ENCODE measurements at places on chromosomes 1 and 21.

- DNase-seq: no peak
These were observed 92.8 kb upstream of the CDC42BPA start for GRCh38 chr1:227411066-227411465.

DNA sequence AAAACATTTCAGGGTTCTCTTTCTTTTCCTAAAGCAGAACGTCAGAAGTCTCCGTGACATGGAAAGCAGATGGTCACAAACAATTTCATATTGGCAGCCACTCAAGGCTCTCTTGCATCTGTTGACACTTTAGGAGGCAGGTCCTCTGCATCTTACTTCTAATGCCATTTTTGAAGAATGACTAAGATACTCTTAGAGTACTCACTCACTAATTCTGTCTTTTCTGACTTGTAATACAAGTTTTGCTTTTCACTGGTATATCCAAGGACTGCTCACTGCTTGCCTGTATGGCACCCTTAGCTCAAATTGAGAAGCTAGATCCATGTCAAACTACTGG, 68.3 kb downstream of the PRRX1 start:
- DNase-seq: no peak

DNA sequence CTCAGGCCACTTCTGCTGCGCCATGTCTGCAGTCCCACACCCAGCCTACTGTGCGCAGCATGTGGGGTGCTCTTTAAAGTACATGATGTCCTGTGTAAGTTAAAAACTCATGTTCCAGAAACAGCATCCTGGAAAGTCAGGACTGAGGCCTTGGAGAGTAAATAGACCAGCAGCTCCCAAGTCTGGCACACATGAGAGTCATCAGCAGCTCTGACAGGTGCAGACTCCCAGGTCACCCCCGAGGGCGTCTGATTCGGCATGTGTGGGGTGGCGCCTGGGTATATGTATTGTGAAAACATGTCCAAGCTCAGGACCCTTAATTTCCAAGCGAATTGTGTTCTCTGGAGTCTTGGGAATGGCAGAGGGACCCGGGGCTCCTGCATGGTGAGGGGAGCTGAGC, 120.1 kb upstream of the RUNX3 start:
- no peak for DNase-seq

- no peak for DNase-seq
These were observed 1.2 kb upstream of the NUCKS1 start for GRCh38 chr1:205751036-205751651.

DNA sequence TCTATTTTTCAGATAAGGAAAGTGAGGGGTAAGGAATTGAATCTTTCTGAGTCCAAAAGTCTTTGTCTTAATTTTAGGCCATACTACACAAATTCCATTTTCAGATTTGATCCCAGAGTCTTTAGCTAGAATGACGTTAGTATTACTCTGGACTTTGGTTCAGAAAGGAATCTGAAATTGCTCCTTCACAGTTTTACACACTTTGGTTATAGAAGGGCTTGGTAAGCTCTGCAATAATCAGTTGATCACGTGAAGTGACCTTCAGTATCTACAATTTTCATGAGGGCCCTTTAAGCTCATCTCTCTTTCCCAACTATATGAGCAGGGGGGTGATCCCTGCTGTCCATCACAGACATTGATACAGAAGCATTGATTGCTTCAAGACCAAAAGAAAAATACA, 103.4 kb upstream of the ESRRG start:
- no peak for DNase-seq

DNA sequence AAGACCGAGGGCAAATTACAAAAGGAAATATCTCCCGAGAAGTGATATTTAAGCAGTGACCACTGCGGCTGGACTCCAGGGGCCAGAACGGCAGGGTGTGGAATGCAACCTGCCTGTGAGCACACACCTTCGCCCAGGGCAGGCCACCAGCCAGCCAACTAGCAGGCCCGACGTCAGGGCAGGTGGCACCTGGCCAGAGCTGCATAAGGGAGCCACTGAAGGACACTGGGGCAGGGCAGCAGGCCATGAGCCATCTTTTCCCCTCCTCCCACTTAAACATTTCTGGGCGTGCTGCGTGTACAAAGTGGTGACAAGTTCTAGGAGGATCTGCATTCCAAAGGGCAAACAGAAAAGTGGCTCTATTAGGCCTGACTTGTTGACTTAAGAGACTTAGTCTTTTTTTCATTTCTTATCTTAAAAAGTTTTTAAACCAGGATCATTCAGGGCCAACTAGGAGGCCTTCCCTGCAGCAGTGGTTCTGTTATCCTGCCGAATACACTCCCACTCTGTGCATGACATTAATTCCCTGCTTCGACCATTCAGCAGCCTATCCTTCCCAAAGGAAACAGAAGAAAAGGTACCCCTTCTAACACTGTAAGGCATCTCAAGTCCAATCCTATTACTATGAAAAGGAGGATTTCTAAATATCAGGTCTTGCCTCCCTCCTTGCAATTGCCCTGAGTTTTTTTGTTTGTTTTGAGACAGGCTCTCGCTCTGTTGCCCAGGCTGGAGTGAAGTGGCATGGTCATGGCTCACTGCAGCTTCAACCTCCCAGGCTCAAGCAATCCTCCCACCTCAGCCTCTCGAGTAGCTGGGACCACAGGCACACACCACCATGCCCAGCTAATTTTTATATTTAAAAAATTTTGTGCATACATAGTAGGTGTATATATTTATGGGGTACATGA, 96.3 kb downstream of the BCAR3 start:
- DNase-seq: peak; percentile 94

GRCh38 chr21:32422064-32422463, 9.6 kb downstream of the EVA1C start:
- DNase-seq: no peak

GRCh38 chr1:18540136-18540765, 59.5 kb downstream of the KLHDC7A start:
- DNase-seq: no peak

DNA sequence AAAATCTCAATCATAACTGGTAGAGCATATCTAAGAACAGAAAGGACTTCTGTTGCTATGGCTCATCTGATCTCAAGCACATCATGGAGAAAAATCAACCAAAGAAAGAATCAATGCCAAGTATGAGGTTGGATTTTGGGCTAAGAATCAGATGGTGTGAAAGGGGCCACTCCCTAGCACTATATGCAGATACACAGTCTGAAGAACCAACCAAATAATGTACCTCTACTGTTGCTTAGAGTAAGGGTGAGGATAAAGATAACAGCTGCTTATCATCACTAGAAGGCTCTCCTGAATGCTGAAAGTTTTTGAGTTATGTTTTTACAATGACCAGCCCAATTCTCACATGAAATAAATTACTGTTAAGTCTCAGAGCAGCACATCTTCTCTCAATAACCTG, 35.6 kb downstream of the ST7L start:
- DNase-seq: no peak

GRCh38 chr1:235938709-235939479, 72.2 kb upstream of the LYST start:
- no peak for DNase-seq

DNA sequence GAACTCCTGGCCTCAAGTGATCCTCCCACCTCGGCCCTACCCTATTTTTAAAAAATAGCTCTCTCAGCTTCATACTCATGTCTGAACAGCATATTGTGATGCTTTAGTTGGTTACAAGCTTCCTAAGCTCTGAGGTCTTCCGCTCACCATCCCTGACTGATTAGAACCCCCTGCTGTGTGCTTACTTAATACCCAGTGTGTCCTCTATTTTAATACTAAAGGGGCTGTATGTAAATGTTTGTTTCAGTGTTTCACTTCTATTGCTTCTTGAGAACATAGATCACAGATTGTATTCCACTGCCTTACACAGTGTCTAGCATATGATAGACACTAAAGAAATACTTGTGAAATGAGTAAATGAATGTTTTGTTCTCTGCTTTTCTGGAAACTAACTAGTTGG, 29.8 kb downstream of the ZYG11B start:
- no peak for DNase-seq

DNA sequence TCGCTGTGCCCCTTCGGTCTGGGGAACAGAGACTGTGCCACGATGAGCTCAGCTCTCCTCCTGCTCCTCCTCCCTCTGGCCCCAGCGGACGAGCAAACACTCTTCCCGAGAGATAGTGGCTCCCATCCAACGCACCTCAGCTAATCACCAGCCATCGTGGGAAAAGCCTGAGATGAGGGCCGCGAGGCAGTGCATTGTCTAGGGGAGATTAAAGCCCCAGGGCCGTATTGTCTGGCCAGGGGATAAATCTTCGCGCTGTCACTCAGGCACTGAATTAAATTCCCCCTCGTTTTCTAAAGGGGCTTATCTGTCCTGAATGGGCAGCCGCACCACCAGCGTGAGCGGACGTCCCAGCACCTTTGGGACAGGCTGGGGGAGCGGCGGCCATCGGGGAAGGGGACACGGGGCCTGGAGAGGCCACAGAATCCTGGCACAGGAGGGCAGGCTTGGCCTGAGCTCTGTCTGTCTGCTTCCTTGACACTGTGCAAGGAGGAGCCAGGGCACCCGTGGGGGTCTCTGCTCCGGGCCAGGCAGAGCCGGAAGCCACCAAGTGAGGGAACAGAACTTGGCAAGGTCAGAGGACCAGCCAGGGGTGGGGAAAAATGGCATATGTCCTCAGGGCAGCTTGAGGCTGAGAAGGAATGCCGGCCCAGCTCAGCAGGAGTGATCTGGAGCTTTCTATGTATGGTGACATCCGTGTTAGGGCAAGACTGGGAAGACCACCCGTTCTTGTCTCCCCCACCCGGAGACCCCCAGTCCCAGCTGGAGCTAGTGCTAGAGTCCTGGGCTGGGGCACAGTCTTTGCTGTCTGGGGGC, 32.3 kb downstream of the PRDM16 start:
- DNase-seq: no peak

DNA sequence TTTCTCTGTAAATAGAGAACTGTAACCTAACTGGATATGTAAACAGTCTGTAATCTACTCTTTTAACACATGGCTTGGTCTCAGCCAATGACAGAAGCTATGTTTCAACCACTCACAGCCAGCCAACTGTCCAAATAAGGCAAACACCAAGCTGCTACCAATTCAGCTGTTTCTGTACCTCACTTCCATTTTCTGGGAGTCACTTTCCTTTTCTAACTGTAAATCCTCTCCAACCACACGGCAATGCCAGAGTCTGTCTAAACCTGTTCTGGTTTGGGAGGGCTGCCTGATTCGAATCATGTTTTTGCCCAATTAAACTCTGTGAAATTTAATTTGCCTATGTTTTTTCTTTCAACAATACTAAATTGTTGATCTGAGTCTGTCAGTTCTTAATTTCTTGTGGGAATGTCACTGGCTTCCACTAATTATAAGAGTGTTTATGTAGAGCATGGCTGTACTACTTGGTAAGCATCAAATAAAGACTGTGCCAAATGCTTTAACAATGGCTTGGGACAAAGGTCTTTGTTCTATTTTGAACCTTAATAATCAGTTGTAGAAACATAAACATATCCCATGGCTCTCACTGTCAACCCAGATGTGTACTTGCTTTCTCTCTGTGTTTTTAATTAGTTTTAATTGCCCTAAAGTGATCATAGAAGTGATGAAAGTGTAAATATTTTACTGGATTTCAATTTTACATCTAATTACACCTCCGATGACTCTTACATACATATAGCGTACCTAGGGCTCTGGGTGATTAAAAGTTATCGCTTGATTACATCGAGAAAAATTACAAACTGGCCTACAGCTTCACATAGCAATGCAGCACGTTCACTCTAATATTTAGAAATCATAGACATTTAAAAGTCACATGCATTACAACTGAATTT, 1144.6 kb upstream of the TMPRSS15 start:
- no peak for DNase-seq

GRCh38 chr21:8994640-8995511, 1526.5 kb upstream of the TPTE start:
- no peak for DNase-seq

- DNase-seq: no peak
These were observed 36.6 kb downstream of the S100A10 start for GRCh38 chr1:151956957-151957497.

GRCh38 chr1:9270290-9270883, 22.3 kb upstream of the SPSB1 start:
- DNase-seq: no peak

GRCh38 chr1:91499904-91500755, 521 bp upstream of the CDC7 start:
- no peak for DNase-seq

DNA sequence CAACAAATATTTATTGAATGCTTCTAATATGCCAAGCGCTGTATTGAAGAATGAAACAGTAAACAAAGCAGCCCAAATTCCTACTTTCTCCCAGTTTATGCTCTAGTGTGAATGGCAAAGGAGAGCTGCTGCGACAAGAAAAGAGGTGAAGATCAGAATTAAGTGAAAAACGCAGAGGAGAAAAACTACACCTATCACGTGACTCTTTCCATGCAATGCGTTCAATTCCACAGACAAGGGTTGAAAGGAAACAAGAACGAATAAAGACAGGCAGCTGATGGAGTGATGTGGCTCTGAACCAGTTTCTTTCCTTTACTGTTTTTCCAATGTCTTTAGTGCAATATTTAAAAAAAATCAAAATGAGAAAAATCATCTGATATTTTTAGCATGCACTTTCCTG, 23.6 kb downstream of the MT1HL1 start:
- DNase-seq: no peak

DNA sequence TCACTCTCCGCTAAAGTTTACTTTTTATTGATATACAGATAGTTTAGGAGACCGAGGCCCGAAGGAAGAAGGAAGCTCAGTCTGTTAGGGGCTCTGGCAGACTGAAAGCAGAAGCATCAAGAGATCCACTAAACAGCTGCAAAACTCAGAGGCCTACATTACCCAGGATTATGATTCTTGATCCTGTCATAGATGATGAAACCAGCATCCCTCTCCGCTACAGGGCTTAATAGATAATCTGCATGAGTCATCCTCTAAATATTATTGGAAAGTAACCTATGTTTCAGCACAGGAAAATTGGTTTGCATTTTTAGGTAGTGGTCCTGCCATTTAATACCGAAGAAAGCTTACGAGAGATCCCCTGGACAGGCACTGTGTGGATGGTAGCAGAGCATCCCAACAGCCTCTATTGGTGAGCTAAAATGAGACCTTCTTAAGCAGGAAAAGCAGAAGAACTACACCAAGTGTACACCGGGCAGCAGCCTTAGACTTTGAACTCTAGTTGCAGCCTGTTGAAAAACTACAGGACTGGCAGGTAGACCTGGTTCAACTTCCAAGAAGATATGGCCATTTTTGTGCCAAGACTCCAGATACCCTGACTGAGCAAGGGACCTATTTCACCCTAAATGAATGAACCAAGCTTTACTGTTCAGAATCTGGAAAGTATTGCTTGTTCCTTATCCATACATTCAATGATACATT, 6.8 kb downstream of the CASQ2 start:
- DNase-seq: no peak

GRCh38 chr1:80882553-80882952, 918.2 kb upstream of the ADGRL2 start:
- peak; percentile 25 for DNase-seq

- DNase-seq: no peak
These were observed 27.8 kb downstream of the NTPCR start for GRCh38 chr1:232978091-232978634.

- peak; percentile 25 for DNase-seq
These were observed 61.2 kb downstream of the AK4 start for GRCh38 chr1:65209005-65209885.

DNA sequence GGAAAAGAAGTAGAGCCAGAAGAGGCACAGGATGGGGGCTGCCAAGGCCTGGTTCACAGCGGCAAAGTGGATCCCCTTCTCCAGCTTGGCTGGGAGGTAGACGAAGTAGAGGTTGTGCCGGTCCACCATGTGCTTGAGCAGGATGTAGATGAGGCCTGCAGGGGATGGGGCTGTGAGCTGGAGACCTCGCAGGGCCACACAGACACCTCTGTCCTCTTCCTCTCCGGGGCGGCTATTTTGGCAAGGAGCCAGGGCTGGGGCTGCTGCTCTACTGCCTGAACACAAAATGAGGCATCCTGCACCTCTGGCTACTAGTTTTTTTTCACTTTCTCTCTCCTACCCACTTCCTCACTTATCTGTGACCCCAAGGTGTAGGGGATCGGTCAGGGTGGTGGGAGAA, 32.3 kb downstream of the TMEM63A start:
- peak; percentile 70 for DNase-seq
